Activated CD4-positive, alpha-beta T cell treated with anti-CD3 and anti-CD28 coated beads, Interleukin-2, amount 10 ng/mL, durations not matched to agents 7 days and 5 days (primary cell): ENCODE measurements at places on chromosomes 7 and 10. TPM values are rescaled to one million over a fixed set of nuclear protein-coding genes. Genes with fewer than 3 reads are reported as not detected.

Gene EVX1
- total RNA-seq = not detected

Gene GNGT1
- not detected for total RNA-seq

Gene OR2A1
- total RNA-seq = 0.17 TPM

Gene TMEM176B
- total RNA-seq = not detected

Gene DNAH11
- 1.3 TPM for total RNA-seq

Gene SORCS1
- total RNA-seq = not detected

Gene OR2A25
- not detected for total RNA-seq

Gene HMX3
- not detected for total RNA-seq

Gene MSMB
- not detected for total RNA-seq

Gene RNF148
- total RNA-seq = not detected

Gene STEAP1B
- total RNA-seq = 0.17 TPM

Gene C7orf33
- total RNA-seq = not detected

Gene TFR2
- total RNA-seq = 7.3 TPM

Gene PRR15
- total RNA-seq = not detected

GRCh38 chr7:158127241-158127640 is 460.4 kb downstream of the PTPRN2 start:
- DNase-seq = no peak

DNA sequence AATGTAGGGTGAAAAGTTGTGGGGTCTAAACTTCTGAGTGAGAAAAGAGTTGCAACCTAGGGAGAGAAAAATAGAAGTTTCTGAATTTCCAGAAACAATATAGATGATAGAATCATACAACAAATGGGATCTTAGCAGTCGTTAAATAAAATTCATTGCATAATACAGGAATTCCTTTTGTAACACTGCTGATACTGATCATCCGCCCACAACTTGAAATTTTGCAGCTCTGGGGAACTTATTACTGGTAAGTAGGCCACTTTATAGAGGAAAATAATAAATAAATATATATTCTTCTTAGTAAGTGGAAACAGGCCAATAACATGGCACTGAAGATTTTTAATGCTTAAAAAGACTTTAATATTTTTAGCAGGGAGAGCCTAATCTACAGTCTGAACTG is 81.9 kb upstream of the SMIM30 start:
- DNase-seq = no peak

DNA sequence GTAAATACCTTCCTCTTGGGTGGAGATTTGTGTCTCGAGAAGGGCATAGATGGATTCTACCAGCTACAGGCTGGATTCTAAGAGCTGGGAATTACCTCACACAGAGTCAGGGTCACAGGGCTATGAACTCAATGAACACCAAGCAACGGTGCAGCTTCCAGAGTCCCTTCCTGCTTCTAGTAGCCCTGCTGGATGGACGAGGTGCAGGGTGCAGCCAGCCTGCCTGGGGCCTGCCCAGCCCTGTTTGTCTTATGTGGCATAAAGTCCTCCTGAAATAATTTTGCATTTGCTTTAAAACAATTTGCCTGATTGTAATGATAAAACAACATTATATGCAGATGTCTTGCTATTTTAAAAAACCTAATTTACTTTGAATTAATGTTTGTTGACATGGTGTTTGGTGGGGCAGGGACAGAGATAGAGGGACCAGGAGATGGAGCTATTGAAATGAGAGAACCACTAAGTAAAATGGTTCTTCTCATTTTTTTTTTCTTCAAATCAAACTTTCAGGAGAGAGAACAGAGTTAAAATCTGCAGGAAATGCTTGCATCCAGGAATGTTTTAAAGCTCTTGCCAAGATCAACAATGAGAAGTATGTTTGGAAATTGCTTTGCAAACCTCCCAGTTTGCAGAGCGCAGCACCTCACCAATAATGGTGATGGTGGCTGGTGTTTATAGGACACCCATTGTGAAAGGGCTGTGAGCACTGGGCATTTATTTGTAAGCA is 305.4 kb upstream of the PODXL start:
- no peak for DNase-seq

DNA sequence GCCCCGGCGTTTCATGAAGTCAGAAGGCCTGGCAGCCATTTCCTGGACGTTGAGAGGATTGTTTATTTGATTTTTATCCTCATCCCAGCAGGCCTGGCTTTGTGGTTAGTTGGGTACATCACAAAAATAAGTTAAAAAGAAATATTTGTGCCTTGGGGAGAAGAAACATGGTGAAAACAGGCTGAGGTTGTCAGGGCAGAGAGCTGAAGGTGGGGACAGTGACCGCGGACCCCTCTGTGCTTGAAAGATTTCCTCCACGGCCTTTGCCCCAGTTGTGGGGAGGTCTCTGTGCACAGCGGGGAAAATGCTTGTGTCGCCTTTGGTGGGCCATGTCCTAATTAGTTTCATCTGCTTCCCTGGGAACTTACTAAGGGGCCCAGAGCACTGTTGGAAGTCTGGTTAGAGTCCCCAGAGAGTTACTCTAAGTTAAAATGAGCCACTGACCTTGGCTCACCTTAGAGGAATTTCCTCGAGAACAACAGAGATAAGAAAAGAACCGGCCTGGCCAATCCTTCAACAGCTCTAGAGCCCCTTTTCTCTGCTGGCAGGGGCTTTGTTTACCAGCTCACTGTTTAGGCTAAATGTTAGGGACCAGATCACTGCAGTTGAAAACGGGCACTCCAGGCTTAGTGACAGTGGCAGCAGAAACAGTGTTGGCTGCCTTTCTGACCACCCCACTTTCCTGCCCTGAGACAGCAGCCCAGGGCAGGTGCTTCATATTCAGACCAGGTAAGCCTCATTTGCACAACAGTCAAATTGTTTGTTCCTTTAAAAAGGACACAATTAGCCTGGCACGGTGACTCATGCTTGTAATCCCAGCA is 37.9 kb downstream of the CRCP start:
- no peak for DNase-seq

- DNase-seq = no peak
These were observed 13.8 kb downstream of the SMO start for GRCh38 chr7:129202058-129202777.

GRCh38 chr10:971150-971542 is 17.1 kb upstream of the GTPBP4 start:
- DNase-seq = no peak

- DNase-seq = no peak
These were observed 69.1 kb downstream of the SRPK2 start for GRCh38 chr7:105319578-105319977.

- DNase-seq = no peak
These were observed 502.3 kb upstream of the FOXK1 start for GRCh38 chr7:4179688-4180380.

GRCh38 chr10:71774916-71775702 is 1.8 kb upstream of the VSIR start:
- no peak for DNase-seq

GRCh38 chr7:42946627-42946950 is 14.4 kb downstream of the MRPL32 start:
- DNase-seq = no peak

DNA sequence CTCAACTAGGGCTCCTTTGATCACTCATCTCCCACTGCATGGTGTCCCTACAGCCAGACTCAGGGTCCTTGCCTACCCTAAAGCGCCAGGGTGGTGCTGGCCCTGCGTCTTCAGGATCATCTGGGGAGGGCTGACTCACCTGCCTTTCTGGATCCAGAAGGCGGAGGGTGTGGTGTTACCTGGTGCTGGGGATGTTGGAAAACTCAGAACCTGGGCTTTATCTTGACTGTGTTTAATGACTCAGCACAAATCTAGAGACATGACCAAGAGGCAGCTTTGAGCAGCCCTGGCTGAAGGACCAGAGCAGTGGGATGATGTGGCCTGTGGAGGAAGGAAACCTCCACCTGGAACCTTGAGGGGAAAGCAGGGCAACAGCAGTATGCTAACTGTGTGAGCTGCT is 96.5 kb downstream of the GRK5 start:
- DNase-seq = no peak

DNA sequence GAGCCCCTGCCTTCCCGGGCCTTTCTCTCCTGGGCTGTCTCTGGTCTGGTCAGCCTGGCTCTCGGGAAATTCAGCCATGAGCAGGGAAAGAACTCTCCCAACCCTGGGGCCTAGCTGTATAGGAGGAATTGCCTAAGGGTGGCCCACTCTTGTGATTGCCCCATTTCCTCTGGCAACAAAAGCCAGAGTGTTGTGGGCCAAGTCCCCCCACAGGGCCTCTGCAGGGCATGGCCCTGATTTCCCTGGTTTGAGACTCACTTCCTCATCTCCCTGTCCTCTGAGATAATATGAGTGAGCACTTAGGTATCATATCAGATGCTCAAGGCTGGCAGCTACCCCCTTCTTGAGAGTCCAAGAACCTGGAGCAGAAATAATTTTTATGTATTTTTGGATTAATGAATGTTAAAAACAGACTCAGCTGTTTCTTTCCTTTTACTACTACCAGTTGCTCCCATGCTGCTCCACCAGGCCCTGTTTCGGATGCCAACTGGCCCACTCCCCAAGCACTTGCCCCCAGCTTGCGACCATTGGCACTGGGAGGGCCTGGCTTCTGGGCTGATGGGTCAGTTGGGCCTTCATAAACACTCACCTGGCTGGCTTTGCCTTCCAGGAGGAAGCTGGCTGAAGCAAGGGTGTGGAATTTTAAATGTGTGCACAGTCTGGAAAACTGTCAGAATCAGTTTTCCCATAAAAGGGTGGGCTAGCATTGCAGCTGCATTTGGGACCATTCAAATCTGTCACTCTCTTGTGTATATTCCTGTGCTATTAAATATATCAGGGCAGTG is 11.4 kb downstream of the IRF5 start:
- no peak for DNase-seq

- DNase-seq = no peak
These were observed 318.4 kb downstream of the GLRX3 start for GRCh38 chr10:130454543-130455000.

GRCh38 chr7:134943785-134944400 is 42.4 kb upstream of the AGBL3 start:
- DNase-seq = no peak

- DNase-seq = no peak
These were observed 445.6 kb downstream of the GFRA1 start for GRCh38 chr10:115827231-115828009.

DNA sequence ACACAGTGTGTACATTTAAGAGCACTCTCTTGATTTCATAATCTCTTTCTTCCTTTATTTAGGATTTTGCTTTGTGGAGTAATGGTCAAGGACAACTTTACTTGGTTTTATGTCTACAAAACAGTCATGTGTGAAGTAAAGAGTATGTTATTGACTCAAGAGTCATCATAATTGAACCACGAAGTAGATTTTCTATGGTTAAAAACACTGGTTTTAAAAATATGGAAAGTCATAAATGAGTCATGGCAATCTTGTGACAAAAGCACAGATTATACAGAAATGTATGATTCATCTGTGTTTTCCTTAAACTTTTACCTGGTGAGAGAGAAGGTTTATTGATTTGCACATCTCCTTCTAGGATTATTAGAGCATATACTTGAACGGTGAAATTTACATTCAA is 969.7 kb downstream of the GATA3 start:
- DNase-seq = no peak

GRCh38 chr10:110574420-110574819 is 6.9 kb downstream of the SMC3 start:
- DNase-seq = no peak

- DNase-seq = no peak
These were observed 508.4 kb downstream of the NRG3 start for GRCh38 chr10:82383350-82383749.

- DNase-seq = no peak
These were observed 908 bp downstream of the NOM1 start for GRCh38 chr7:156950381-156950858.

- no peak for DNase-seq
These were observed 152.1 kb downstream of the NOC3L start for GRCh38 chr10:94210440-94211168.

DNA sequence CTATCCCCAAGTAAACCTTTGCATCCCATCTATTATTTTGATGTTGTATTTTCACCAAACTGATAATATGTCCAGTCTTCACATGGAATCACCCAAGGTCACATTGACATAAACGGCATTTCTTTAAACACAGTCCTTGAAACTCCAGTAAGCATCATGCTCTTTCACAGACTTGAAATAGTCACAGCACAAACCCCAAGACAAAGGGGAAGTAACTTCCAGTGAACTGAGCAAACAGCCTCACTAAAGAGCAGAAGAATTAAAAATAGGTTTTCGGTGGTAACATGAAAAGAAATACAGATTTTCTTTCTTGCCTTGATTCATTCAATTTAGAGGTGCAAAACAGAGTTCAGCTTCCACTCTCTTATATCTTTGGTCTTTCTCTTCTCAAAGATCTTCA is 253.7 kb downstream of the SFMBT2 start:
- DNase-seq = no peak

GRCh38 chr10:28839600-28840007 is 162.3 kb downstream of the BAMBI start:
- DNase-seq = no peak

DNA sequence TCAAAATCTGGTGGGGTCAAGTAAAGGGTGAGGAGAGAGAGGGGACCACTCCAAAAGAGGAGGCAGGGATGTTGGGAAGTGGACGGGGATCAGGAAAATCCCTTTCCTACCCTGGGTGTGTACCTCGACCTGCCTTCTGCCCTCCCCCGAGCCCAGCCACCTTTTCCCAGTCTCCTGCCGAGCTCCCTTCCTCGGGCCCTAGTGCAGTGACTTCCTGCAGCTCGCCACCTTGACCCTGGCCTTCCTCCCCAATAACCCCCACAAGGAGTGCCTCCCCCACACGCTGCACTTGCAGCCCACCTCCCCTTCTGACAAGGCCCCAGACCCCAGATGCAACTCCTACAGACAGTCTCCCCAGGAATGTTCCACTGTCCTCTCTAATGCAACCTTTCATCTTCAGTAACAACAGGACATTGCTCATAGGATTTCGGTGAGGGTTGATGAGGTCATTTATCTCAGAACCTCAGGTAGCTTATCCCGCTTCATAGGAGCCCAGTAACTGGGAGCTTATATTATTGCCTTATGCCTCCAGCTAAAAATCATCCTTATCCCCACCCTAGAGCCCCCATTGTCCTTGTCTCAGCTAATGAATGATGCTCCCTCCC is 90.1 kb downstream of the MKI67 start:
- no peak for DNase-seq

DNA sequence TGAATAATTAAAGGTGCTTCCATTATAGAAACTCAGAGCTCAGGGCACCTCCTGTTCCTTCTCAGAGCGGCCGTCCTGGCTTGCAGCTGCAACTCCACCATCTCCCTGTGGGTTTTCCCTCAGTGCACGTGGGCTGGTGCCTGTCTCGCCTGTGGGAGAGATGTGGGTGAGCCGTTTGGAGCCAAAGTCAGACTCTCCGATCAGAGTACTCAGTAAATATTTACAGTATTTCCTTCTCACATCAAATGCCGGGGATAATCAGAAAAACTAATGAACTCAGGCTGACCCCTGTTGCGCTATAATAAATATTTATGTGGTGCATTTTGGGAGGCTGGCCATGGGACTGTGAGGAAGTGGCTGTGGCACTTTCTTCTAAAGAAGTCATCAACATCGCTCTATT is 155.8 kb upstream of the HABP2 start:
- DNase-seq = no peak

GRCh38 chr7:47893238-47893637 is 55.0 kb downstream of the PKD1L1 start:
- no peak for DNase-seq
